Stimulated activated CD8-positive, alpha-beta memory T cell treated with anti-CD3 and anti-CD28 coated beads, Interleukin-15, amount 100 ng/mL, for 1 hour (primary cell): ENCODE measurements at places on chromosomes 4 and X.

GRCh38 chr4:78360466-78360865 is 191.1 kb upstream of the ANXA3 start:
- no peak for DNase-seq

GRCh38 chr4:139229534-139230039 is 50.4 kb downstream of the MGARP start:
- DNase-seq: no peak

DNA sequence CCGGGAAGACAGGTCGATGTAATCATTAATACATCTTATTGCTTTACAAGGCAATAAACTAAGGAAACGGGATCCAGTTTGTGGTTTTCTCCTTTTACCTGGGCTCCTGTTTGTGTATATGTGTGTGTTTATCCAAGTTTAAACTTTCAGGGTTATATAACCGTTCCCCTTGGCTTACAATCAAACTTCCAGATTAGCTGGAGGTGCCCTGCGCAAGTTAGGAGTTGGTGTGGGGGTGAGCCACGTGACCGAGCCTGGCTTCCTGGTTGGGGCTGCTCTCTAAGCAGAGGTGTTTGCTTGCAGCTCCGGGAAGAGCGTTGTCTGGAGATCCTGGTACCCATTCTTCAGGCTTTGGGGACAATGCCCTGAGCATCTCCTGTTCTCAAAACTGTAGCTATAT is 129.2 kb downstream of the FHDC1 start:
- DNase-seq: no peak

DNA sequence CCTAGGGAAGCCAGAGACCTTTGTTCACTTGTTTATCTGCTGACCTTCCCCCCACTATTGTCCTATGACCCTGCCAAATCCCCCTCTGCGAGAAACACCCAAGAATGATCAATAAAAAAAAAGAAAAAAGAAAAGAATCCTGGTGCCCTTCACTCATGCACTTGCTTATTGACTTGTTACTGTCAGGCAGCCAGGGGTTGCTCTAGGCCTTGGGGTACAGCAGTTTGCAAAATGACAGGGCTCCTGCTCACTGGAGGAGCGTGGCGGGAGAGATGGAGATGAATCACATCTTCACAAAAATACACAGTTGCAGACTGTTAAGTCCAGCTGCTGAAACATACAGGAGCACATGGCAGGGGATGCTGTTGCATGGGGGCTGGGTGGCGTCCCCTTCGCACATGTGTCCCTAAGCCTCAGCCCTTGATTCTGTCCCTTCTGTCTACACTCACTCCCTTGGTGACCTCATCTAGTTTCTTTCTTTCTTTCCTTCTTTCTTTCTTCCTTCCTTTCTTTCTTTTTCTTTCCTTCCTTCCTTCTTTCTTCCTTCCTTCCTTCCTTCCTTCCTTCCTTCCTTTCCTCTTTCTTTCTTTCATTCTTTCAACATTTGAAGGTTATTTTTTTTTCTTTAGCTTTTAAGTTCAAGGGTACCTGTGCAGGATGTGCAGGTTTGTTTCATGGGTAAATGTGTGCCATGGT is 16.9 kb upstream of the TMEM271 start:
- DNase-seq: no peak

- no peak for DNase-seq
These were observed 108.4 kb downstream of the AFF1 start for GRCh38 chr4:87042986-87043820.
